ENCODE measurements at places on chromosomes 2 and 18. TPM values are rescaled to one million over a fixed set of nuclear protein-coding genes. Genes with fewer than 3 reads are reported as not detected.

DNA sequence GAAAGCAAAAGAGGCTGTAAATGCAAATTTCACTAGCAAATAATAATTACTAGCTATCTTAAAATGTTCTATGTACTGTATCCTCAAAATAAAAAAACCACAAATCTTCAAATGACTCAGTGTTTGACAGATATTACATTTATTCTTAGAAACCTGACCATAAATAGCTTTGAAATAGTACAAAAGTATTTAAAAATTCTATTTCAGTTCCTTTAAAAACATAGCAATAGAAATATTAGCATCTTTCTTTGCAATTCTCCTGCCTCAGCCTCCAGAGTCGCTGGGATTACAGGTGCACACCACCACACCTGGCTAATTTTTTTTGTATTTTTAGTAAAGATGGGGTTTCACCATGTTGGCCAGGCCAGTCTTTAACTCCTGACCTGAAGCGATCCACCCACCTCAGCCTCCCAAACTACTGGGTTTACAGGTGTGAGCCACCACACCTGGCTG lies 50.6 kb downstream of the MSH6 start:
- no peak for DNase-seq

GRCh38 chr2:210562091-210562490 lies 5.7 kb downstream of the CPS1 start:
- DNase-seq: no peak

GRCh38 chr18:28804512-28805202 lies 627.7 kb upstream of the CDH2 start:
- no peak for DNase-seq

- no peak for DNase-seq
Measured at GRCh38 chr2:41716497-41716896, 331.3 kb upstream of the PKDCC start.

DNA sequence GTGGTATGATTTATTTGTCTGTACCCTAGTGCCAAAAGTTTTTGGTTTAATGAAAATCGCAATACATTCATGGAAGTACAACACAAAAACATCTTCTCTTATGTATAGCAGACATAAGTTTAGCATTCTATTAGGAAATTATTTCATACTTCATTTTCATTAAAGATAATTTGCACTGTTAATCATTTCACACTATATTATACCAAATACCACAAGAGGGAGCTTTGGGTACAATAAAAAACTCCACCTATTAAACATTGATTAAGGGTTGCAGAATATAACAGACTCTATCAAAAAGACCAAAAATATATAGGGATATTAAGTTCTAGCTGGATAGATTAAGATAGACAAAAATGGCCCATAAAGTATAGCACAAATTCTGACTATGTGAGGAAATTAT lies 79.0 kb downstream of the SLC66A3 start:
- DNase-seq: no peak

DNA sequence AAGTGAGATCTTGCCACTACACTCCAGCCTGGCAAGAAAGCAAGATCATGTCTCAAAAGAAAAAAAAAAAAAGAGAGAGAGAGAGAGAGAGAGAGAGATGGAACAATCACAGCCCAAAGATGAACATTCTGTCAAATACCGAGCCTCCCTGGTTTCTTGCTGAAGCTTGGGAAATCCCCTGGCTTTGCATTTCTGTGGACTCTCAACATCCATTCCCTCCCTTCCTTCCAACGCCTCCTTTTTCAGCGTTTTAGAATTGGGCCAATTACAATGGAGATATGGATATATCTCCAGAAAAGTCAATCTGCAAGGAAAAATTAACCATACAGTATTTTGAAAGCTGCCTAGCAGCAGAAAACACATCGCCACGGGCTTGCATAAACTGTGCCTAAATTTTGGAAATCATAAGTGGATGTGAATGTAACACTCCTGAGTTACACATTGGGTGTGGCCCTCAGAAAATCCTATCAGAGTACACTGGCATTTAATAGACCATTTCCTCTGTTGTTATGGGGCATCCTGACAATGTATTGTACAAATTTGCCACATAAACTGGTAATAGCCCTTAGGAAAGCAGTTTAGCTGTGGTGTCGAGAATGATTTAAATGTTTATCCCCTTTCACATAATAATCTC lies 67.2 kb upstream of the PHLPP1 start:
- DNase-seq: no peak

DNA sequence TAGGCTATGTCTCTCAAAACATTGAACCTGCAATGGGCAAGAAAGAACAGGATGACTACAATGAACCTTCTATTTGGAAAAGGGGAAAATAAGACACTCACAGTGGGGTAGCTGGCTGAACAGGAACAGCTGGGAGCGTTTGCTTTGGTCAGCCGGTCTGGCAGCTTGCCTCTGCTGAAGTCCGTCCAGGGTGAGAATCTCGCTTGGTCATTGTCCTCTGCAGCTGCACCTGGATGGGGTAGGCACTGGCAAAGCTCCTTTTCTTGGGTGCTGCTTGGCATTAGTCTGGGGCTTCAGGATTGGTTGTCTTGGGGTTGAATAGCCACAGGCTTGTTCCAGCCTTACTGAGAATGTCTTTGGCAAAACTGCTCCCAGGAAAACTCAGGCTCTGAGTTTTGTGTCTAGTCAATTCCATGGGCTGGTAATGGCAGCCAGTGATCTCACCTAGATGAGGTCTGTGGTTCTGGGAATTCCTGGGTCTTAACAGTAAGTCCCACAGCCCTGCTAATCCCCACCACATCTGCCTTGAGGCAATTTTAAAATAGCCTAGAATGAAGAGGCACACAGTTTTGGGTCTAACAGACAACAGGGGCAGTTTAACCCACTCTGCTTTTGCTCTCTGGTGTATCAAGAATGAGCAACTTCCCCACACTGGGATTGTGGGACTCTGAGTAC lies 13.4 kb downstream of the NEDD4L start:
- DNase-seq: no peak

DNA sequence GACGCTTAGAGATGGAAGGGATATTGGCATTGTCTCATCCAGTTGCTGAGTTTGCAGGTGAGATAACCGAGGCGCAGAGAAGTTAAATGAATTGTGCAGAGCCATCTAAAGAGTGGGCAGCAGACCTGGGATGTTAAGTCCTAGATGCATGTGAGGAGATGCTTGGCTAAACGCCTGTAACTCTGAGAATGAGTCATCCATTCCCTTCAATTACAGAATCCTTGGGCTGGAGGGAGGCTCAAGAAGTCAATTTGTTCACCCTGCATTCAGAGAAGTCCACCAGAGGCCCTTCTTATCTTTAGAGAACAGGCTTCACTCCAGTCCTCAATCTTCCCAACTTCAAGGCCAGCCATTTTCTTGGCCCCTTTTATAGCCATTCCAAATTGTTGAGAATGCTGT lies 1.6 kb downstream of the EHD3 start:
- DNase-seq: peak; percentile 84

- no peak for DNase-seq
Measured at GRCh38 chr2:181239201-181239799, 217.9 kb upstream of the ITGA4 start.

DNA sequence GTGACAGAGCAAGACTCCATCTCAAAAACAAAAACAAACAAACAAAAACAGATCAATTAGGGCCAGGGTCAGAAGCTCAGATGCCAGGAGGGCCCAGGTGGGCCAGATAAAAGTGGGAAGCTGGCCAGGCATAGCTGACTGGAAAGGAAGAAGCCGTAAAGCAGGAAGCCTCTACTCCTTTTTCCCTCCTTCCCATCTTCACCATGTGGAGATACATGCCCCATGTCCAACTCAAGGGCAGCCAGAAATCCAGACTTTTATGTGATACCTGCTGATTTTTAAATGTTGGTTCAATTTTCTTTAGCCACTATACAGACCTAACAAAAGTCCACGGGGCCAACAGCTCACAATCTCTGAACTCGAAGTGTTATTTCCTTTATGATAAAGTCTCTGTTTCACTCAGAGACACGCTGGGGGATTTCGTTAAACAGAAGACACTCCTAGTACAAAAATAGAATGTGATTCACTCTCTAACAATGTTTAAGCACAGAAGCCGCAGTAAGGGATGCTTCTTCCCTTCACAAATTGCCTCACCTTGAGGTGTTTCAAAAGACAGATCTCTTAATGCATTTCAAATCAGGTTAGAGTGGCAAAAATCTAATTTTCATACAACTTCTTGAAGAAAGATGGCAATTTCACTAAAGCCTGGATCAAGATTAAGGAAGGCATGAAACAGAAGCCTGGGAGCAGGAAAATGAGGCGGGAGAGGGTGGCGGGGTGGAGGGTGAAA lies 14.0 kb downstream of the TMEM247 start:
- DNase-seq: peak; percentile 68

DNA sequence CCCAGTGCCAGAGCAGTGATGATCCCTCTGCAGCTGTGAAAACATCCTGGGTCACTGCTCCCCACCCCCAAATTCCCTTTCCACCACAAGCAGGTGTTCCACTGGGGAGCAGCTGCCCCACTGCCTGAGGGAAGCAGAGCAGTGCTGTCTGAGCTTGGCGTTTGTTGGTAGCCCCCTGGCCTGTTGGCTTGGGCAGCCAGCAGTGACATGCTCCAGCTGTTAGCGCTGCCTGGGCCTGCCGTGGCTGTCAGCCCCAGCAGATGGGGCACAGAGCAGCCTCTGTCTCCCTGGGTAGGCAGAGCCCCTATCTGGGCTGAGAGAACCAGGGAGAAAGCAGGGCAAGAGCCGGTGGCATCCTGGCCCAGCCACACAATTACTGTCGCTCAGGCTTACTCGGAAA lies 247.7 kb downstream of the GLI2 start:
- DNase-seq: no peak

- no peak for DNase-seq
Measured at GRCh38 chr2:200356321-200356720, 49.8 kb downstream of the SPATS2L start.

- DNase-seq: no peak
Measured at GRCh38 chr2:23679044-23679443, 247.9 kb downstream of the ATAD2B start.

DNA sequence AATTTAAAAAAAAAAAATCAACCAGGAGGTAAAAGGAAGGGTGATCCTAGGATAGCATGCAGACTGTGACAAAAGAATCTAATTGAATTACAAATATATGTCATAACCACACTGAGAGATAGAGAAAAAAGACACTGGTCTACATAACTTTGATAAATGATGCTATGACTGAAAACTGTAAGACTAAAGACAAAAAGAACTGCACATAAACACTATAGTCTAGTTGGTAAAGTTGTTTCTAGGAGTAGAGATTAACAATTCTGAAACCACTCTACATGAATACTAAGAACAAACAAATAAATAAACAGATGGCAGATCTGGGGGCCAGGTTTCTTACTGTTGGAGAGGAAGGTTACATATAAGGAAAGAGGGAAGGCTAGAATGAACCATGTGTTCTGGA lies 14.6 kb upstream of the CHAC2 start:
- no peak for DNase-seq

SIX3 gene
- total RNA-seq: not detected

KIAA2012 gene
- 0.40 TPM for total RNA-seq

ATOH8 gene
- 34.4 TPM for total RNA-seq

DNA sequence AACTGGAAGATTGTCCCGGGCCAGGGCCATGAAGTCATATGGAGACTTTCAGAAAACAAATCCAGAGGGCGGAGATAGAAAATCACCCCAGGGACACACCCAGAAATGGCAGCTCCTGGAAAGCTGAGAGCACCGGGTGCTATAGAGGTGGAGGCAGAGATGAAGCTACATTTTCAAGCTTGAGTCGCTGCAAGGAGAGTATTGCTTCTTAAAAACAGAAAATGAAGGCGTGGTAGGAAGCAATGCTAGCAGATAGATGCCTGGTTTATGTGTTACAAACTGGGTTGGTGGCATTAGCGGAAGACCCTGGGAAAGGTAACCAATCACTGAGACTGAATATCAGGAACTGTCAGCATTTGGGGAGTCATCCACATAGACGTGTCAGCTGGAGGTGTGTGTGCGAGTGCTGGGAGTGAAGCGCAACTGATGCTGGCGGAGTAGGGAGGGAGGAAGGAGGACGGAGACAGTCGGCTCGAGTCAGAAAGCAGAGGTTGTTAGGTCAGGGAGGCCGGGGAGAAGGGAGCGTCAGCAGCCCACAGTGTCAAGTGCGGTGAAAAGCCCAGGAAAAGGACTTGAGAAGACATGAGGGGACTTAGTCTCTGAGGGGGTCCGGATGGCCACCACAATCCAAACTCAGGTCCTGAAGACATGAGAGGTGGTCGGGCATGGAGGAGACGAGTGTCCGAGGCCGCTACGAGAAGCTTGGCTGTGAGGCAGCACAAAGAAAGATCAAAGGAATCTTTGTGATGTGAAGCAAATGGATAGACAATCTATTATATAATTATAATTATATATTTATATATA lies 45.4 kb downstream of the C18orf63 start:
- no peak for DNase-seq

GRCh38 chr2:126686841-126687485 lies 31.0 kb downstream of the GYPC start:
- DNase-seq: peak; percentile 11

DNA sequence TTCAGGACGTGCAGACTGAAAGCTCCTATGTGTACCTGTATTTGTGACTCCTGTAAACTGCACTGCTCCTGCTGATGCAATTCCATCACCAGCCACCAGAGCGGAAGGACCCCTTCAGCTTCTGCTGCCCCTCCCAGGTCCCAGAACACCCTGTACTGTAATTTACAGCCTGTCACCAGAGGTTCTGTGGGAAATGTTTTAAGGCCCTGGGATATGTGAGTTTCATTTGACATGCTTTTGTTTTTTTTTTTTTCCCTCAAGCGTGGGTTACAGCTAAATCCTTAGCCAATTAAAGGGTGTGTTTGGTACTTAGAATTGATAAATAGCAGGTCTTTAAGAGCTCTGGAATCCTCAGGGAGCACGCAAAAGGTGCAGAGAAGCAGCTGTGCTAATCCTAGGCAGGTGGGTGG lies 79.4 kb downstream of the KCTD1 start:
- DNase-seq: no peak

GRCh38 chr2:44912660-44913059 lies 28.8 kb upstream of the SIX3 start:
- peak; percentile 4 for DNase-seq

DNA sequence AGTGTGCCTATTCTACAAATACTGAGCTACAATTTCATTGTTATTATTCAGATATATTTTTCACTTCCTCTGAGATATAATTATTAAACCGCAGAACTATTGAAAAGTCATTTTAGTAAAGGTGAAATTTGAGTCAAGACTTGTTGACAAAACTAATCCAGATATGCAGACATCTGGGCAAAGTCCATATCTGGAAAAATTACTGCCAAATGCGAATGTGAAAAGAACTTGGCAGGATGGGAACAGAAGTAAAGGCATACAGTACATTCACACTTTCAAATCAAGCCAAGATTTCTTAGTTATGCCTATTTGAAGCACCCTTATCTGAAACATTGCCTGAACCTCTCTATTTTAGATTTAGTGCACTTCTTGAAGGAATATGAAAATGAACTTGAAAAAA lies 923.6 kb downstream of the CCDC85A start:
- no peak for DNase-seq

TRAK2 gene
- total RNA-seq: 62.5 TPM

POMC gene
- not detected for total RNA-seq

GRCh38 chr2:168895771-168896170 lies 5.3 kb upstream of the G6PC2 start:
- DNase-seq: no peak
